ENCODE measurements at places on chromosomes 5 and 9.

DNA sequence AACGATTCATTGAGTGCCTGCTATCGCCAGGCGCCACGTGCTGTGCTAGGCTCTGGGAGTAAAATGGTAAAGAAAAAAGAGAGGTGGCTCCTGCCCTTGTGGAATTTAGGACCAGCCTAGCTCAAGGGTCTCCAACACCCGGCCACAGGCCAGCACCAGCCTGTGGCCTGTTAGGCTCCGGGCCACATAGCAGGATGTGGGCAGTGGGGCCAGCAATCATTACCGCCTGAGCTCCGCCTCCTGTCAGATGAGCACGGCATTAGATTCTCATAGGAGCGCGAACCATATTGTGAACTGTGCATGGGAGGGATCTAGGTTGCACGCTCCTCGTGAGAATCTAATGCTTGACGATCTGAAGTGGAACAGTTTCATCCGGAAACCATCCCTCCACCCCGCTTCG lies 1.5 kb downstream of the RMRP start:
- no peak for DNase-seq

DNA sequence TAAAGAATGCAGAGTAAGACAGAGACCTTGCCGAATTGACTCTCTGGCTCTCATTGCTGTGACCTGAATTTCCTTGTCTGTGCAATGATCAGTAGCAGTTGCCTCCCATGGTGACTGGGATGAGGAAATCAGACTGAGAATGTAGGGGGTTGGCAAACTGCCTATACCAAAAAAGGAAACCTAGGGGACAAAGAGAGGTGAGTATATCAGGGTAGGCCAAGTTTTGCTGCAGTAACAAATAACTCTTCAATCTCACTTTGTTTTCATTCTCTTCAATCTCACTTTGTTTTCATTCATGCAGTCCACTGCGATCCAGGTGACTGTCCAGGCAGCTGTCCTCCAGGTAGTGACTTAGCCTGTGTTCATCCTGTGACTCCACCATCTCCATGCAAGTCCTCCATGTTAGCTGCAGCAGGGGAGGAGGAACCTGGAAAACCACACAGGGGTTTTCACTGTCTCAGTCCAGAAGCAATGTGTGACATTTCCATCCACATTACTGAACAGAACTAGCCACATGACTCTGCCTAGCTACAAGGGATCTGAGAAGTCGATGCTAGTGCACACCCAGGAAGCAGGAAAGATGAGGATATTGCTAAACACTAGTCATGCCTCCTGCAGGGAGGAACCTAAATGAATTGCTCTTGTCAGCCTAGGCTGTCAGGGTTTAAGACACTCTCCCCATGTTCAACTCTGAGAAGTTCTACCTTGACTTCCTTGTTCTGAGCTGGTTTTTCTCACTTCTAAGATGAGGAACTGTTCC lies 26.0 kb downstream of the TMEM174 start:
- DNase-seq, result no peak

DNA sequence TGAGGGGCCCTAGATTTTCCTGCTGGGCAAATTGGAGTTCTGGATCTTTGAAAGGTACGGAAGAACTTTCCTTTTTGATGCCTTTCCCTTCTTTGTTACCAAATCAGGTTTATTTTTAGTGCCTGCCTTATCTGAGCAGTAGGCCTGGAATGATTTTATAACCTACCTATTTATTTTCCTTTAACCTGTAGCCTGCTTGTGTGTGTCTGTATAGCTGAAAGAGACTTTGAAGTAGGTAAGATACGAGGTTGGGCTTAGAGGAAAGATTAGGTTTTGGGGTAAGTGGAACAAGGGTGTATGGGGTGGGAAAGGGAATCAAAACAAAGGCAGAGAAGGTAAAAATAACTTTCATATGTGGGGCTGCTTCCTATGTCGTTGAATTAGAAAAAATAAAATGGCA lies 211.2 kb downstream of the CD180 start:
- DNase-seq, result no peak

GRCh38 chr5:34892414-34892813 lies 22.9 kb downstream of the RAD1 start:
- DNase-seq, result no peak

- DNase-seq, result no peak
Observed at GRCh38 chr5:130141659-130142320, 237.5 kb downstream of the CHSY3 start.

DNA sequence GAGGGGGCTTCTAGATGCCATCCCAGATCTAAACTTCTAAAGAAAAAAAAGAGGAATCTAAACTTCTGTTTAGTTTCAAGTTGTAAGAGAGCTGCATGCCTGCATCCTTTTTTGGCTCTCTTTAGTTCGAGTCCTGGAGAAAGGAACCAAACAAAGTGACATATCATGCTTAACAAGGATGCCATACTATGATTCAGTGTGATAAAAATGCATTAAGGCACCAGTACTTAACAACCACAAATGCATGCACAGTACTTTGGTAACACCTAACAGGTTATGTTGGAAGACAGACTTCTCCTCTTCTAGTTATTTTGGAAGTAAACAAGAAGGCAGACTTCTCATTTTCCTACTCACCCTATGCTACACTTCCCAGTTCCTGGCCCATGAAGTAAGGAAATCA lies 27.3 kb downstream of the NME5 start:
- no peak for DNase-seq

DNA sequence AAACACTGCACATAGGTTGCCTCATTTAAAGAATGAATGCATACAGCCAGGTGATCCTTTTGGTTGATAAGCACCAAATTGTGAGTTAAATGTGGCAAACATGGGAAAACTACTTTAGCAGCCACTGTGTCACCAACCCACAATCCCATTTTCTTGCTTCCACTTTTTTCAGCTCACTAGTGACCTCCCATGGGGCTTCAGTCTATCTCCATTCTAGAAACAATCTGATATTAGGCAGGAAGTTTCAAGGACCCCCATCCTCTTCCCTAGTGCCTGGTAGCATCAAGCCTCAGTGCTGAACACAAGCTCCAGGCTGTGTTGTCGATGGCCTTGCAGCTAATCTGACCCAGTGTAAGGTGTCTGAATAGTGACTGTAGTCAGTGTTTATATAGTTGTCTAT lies 66.2 kb downstream of the PLPPR1 start:
- DNase-seq, result no peak

- DNase-seq, result no peak
Observed at GRCh38 chr5:173758676-173759075, 129.5 kb upstream of the CPEB4 start.

GRCh38 chr5:52799358-52799982 lies 11.8 kb downstream of the ITGA1 start:
- no peak for DNase-seq

GRCh38 chr9:133656211-133657119 lies 20.3 kb downstream of the DBH start:
- no peak for DNase-seq

DNA sequence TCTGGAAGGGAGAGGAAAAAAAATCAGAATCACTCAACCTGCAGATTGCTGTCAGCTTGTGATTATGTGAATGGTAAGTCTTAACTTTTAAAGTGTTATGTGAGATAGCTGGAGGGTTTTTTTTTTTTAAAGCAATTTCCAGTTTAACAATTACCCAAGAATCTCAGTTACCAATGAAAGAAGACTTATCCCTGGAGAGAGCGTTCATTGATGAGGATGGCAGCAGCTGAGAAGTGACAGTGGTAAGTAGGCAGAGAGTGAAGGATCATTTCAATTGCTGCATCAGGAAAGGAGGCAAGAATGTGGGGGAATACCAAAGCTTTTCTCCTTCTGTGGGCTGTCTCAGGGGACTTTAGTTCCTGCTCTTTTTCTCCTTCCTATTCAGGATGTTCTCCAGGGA lies 370.2 kb upstream of the C9orf72 start:
- DNase-seq, result no peak

DNA sequence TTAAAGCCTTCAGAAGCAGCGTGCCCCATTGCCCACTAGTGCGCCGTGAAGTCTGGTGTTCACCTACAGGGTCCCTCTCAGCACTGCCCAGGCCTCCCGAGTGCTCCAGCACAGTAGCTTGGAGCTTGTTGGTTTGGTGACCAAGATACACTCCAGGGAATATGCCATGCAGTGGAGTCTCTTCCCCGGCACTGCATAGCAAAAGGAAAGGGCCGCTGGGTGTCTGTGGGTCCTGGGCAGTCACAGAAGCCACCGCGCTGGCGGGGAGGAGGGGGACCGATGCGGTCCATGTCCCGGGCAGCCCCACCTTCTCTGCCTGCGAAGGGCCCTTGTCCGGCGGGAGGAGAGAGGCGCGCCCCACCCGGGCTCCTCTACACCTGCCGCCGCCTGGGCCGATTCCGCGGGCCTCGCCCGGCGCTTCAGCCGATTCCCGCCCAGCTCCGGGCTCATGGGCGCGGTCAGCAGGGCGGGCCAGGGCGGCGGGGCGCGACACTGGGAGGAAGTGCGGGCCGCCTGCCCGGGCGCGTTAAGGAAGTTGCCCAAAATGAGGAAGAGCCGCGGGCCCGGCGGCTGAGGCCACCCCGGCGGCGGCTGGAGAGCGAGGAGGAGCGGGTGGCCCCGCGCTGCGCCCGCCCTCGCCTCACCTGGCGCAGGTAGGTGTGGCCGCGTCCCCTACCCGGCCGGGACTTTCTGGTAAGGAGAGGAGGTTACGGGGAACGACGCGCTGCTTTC lies at the start of gene SYK:
SYK (plus strand) TSS at position 579 of the 732 bp plus-strand sequence. CDS start 42,080 bp downstream, outside the sequence.
- DNase-seq, result no peak

DNA sequence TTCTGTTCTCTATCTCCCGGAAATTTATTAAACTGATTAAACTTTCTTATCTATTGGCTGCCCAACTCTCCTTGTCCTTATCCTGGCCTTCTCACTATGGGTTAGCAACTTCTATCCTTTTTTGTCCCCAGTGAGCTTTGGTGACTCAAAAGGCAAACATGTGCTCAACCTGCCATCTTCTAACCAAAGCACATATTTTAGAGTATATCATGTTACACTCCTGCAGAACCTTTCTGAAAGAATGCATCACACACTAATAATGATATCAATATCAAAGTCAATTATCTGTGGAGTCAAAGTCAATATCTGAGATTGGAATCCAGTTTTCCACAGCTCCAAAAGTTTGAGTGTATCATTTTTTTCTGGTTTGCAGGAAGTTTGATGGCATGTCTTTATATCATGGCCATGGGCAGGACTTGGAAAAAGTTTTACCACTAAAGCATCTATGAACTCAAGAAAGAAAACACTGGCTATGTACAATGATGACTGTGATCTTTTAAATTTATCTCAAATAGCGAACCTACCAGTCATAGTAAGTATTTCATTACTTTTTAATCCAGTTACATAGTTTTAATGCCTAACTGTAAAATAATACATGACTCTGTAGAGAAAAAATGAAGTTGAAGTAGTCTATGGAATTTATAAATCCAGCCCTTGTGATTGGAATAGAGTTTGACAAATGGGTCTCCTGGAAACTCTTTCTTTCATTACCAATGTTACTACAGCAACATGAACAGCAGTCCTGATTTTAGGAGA lies 166.8 kb downstream of the DROSHA start:
- no peak for DNase-seq

DNA sequence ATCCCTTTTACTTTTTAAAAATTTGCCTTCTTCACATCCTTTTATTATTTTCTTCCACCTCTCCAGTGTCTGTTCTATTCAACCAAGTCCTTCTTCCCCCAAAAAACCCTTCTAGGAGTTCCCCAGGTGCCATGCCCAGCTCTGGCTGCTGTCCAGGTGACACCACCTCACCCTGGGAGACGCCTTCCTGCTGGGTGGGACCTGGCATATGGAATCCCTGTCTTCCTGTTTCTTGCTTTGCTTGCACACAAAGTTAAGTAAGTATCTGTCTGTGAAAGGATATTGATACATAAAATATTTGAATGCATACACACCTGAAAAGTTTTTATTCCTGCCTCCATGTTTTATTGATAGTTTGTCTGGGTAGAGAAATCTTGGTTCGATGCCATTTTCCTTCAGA lies 23.1 kb upstream of the MED10 start:
- DNase-seq, result no peak

DNA sequence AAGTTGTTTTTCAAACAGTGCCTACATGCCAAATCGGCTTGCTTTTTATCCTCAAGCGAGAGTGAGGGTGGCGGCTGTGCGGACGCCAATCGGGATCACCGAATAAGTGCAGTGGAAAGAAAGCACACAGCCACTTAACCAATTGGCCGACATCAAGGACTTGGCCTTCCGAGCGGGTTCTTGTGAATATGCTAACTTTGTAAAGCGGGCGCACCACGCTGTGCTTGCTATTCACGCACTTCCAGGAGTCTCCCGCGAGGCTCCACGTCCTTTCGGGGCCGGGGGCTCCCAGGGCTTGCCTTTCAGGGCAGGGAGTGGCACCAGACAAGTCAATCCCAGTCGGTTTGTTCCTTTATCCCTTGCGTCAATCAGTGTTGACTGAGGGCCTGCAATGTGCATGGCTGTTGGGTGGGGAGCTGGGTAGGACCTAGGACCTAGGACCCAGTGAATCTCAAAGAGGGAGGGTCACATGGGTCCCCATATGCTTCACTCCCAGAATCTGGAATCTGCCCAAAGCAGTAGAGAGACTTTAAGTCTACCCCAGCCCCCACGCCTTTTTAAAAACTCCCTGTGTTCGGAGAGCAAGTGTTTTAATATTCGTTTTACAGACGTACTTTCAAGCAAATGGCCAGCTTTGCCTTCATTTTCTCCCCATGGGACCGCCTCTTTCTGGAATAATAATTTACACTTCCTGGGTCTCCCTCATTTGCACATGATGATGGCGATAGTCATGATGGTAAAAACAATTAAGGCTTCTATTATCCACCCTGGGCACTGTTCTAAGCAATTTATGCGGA lies 2.0 kb upstream of the GCNT4 start:
- DNase-seq, result no peak

- DNase-seq, result no peak
Observed at GRCh38 chr5:98474782-98475181, 298.7 kb upstream of the RGMB start.

GRCh38 chr9:129552064-129552463 lies 68.8 kb downstream of the C9orf50 start:
- no peak for DNase-seq

DNA sequence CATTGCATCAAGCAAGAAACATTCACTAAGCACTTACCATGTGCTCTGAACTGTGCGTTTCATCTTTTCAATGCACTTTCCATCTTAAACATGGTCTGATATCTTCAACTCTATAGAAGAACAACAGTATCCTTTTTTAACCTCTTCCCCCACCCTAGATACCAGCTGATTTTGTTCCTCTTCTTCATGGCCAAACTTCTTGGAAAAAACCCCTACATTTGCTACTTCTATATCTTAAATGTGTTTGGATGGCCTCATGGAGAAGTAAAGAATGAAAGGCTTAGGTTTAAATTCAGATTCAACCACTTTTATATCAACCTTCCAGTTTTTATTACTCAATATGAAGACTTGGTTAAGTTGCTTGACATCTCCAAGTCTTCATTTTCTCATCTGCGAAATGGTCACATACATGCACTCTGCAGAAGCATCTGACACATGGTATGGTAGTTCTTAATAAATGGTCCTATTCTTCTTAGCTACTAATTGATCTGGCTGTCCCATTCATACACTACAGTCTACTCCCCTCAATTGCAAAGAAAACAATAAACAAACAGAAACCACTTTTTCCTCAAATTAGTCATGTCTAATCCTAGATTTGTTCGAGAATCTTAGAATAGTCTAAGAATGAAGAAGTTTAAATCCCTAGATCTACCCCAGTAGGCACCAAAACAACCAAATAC lies 59.4 kb downstream of the FYB1 start:
- no peak for DNase-seq

- DNase-seq, result no peak
Observed at GRCh38 chr5:151890299-151890698, 34.4 kb downstream of the GLRA1 start.
